Hematopoietic multipotent progenitor cell treated with erythropoietin and hydrocortisone succinate and interleukin-3 and kit ligand, for 17 days (in vitro differentiated cells): ENCODE measurements at places on chromosomes 1 and 21.

DNA sequence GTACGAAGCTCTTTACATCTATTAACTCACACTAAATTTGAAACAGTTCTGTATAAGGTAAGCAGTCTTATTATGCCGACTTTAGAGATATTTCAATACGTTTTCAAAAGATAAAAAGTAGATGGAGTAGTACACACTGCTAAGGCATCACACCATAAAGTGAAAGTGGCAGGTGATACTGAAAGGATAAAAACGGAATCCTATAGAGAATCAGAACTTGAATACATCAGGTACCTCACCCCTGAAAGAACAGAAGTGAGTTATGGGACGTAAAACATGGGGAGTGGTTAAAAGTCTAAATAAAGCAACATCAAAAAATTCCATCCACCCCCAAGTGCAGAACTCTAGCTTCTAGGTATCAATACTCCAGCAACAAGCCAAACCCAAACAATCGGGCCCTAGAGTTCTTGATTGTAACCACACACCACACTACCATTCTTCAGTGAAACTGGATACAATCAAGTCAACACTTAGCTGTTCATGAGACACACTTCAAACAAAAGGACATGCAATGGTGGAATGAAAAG is 142.6 kb downstream of the SMYD3 start:
- DNase-seq: no peak

DNA sequence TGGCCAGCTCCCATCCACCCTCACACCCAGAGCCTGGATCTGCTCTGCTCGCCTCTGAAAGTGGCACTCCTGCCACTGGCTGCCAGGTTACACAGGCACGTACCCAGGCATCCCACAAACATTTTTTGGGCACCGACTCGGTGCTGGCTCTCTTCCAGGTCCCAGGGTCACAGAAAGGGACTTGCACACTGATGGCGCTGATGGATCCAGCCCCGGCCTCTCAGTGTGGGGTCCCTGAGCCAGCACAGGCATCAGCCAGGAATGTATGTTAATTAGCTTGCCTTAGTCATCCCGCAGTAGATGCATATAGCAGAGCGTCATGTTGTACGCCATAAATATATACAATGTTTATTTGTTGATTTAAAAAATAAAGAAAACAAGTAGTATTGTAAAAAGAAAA is 537.2 kb downstream of the NPHP4 start:
- no peak for DNase-seq

DNA sequence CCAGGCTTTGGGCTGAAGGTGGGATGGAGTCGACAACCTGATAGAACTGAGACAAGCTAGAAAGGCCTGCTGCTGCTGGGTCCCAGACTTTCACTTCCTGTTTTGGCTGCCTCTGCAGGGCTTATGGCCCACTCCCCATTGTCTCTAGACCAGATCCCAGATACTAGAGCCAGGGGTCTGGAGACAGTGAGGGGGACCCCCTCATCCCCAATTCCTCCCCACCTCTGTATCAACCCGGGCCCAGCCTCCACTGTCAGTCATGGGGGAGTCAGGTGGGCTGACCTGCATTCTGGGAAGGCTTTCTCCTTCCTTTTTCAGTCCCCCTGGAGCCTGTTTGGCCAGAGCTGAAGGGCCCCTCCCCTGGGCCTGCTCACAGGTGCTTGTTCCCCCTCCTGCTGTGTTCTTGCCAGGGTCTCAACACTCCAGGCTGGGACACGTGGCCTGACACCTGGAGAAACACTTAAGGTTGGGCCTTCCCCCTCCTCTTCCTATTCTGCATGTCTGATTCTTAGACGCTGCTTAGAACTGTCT is 18.0 kb upstream of the ETV3L start:
- DNase-seq: no peak

DNA sequence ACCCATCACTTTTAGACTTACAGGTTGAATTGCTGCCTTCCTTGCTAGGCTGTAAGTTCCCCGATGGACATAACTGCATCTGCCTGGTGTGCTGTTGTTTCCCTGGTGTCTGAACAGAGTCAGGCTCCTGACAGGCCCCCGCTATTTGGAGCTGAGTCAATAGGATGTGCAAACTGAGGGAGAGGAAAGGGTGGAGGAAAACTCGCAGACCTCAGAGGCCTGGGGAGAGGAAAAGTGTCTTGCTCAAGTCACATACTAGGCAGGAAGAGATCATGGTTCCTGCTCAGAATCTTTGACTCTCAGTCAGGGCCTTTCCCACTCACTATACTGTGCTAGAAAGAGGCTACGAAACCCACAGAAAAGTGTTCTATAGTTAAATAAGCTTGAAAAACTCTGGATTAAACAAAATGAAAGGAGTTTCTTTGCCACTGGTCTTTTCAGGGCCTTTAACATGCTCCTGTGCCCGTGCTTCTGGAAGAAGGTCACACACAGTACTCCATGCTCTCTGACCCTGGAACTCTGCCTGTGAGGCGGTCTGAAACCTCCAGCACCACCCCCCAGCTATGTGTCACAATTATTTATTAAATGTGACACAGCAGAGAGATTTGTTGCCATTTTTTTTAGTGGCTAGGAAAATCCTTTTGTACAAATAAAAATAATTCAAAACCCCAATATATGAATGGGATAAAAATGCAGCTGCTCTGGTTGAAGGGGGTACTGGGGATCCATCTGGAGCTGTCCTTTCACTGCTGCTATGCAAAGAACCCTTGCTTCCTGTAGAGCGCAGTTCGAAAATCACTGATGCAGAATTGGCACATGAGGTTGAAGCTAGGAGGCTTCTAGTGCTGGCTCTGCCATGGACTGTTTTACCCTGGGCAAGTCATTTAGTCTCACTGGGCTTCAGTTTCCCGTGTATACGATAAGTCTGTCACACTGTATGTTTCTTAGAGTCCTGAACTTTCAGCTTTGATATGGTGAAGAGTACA is 20.1 kb upstream of the CDCP2 start:
- DNase-seq: no peak

- no peak for DNase-seq
Measured at GRCh38 chr1:83583351-83584014, 415.4 kb downstream of the TTLL7 start.
